ENCODE measurements at places on chromosomes 7 and 10. TPM values are rescaled to one million over a fixed set of nuclear protein-coding genes. Genes with fewer than 3 reads are reported as not detected.

The BAG3 gene
- 17.0 TPM for total RNA-seq

The SPDYE1 gene
- total RNA-seq, result not detected

The ASB15 gene
- not detected for total RNA-seq

The LRGUK gene
- total RNA-seq, result under 0.01 TPM

The EPO gene
- not detected for total RNA-seq

The CDNF gene
- 3.1 TPM for total RNA-seq

The CRPPA gene
- 1.2 TPM for total RNA-seq

The CHCHD3 gene
- total RNA-seq, result 83.0 TPM

The RSBN1L gene
- total RNA-seq, result 16.0 TPM

Data from smooth muscle cell of trachea (primary cell).